ENCODE measurements at places on chromosomes 5 and 9. TPM values are rescaled to one million over a fixed set of nuclear protein-coding genes. Genes with fewer than 3 reads are reported as not detected.

GRCh38 chr5:166068547-166069335 is 2222.7 kb upstream of the WWC1 start:
- DNase-seq, result no peak

DNA sequence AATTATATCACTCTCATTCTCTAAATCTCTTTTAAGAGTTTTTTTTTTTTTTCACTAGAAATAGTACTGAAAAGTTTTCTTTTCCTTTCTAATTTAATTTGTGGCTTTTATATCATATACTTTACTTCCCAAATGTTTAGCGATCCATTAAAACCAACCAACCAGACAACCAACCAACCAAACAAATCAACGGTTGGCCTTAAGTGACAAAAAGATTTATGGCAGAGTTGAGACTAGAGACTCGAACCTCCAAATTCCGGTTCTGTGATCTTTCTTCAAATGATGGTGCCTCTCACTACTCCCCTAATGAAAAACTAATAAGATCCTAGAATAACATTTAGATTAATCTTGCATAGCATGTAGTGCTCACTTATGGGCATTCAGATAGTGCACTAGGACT is 45.3 kb upstream of the ACTBL2 start:
- DNase-seq, result no peak

MED22 gene
- 25.6 TPM for total RNA-seq

LAMC3 gene
- 4.8 TPM for total RNA-seq

GHR gene
- 145 TPM for total RNA-seq

- DNase-seq, result no peak
Observed at GRCh38 chr9:9045072-9045471, 1245.5 kb upstream of the DMAC1 start.

DNA sequence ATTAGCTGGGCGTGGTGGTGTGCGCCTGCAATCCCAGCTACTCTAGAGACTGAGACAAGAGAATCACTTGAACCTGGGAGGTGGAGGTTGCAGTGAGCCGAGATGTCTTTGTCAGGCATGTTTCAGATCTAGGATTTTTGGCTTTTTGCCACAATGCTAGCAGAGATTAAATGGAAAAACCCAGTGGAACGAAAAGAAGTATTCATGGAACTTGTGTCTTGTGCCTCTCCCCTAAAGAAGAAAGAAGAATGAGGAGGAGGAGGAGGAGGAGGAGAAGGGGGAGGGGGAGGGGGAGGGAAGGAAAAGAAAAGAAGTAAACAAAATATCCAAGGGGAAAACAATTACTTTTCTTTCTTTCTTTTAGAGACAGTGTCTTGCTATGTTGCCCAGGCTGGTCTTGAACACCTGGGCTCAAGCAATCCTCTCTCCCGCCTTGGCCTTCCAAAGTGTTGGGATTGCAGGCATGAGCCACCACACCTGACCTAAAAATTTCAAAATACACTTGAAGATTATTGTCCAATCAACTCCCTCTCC is 106.0 kb downstream of the ARRDC3 start:
- DNase-seq, result no peak
